Mammary epithelial cell (primary cell): ENCODE measurements at places on chromosomes 16 and 17. TPM values are rescaled to one million over a fixed set of nuclear protein-coding genes. Genes with fewer than 3 reads are reported as not detected.

The CHD9NB gene
- 1.8 and 2.6 TPM in 2 replicates for total RNA-seq

DNA sequence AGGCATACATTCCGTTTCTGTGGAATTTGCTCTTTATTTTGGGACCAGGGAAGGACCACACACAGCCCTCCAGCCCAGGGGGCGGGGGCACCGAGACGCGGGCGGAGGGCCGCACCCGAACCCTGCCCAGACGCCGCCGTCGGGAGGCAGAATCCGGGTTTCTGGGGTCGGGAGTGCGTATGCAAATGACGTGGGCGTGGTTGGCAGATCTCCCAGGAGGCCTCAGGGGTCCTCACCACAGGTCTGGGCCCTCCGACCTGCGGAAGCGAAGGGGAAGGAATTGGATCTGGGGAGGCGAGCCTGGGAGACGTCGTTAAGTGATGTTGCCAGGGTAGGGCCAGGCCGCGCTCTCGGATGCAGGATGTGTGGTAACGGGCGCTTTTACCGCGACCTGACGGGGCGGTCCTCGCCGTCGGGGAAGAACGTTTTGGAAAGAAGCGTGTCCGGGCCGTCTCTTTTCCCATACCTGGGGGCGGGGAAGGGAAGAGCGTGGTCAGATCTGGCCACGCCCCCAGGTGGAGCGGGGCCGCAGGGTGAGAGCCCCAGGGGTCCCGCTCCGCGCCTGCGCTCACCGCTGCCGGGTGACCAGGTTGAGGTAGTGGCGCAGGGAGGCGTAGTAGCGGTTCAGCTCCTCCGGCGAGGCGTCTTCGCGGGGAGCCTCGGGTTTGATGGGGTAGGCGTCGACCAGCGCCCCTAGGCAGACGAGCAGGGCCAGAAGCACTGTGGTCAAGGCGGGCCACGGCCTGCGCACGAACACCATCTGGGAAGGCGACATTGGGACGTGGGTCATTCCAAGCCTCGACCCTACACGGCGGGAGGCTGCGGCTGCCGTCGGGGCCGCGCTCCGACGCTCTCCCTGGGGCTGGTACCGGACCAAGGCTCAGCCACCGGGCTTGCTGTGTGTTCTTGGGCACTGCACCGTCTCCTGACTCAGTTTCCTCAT lies 745 bp downstream of the PYY start:
- no peak for DNase-seq

- DNase-seq = no peak
These were observed 8.4 kb downstream of the GALK1 start for GRCh38 chr17:75756451-75757085.

DNA sequence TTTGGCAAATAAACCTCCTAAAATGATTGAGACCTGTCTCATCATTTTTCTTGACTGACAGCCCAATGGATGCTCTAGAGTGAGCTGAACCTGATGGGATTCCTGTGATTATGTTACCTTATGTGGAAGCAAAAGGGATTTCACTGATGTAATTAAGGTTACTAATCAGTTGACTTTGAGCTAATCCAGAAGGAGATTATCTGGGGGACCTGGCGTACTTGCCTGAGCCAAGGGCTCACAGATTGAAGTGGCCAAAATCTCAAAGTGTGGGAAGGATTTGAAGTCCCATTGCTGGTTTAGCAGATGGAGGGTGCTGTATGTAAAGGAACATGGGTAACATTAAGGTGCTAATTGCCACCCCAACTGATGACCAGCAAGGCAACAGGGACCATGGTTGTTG lies 214.0 kb downstream of the CPPED1 start:
- no peak for DNase-seq

GRCh38 chr16:66690106-66690847 lies 6.3 kb downstream of the CMTM4 start:
- DNase-seq = no peak
